Activated CD4-positive, CD25-positive, alpha-beta regulatory T cell (primary cell): ENCODE measurements at places on chromosomes 5 and 9.

GRCh38 chr5:125481506-125482465 is 735.3 kb upstream of the ZNF608 start:
- no peak for DNase-seq

GRCh38 chr9:120909904-120910303 is 16.7 kb downstream of the TRAF1 start:
- no peak for DNase-seq

GRCh38 chr5:10856683-10857337 is 95.8 kb upstream of the DAP start:
- no peak for DNase-seq

DNA sequence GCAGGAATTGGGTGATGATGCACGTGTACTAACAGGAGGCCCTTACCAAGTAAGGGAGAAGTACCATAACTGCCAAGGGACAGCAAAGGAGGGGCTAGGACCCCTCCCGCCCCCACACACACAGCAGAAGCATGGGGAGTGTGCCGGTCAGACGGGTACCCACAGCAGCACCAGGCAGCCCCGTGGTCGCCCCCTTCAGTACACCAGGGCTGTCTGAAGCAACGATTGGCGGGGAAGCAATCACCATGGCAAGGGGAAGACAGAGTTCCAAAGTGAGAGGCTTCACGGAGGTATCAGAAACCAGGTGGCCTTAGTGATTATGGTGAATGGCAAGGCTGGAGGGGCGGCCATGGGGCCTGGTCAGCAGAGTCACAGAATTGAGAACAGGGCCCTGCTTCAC is 72.2 kb downstream of the CAMSAP1 start:
- no peak for DNase-seq

DNA sequence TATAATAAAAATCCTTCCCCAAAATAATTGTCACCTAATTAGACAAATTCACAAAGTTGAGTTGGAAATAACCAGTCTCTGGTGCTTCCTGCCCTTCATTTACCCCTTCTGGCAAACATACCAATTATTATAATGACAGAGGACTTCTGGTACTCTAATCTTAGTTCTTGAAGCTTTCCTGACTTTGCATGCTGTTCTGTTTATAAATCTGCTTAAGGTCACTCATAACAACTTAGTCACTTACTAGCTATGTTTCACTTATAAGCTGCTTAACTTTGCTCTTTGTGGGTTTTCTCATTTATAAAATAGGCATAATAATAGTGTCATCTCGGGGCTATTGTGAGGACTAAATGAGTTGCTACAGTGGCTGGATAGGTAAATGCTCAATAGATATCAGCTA is 446.5 kb downstream of the EFNA5 start:
- DNase-seq: no peak

DNA sequence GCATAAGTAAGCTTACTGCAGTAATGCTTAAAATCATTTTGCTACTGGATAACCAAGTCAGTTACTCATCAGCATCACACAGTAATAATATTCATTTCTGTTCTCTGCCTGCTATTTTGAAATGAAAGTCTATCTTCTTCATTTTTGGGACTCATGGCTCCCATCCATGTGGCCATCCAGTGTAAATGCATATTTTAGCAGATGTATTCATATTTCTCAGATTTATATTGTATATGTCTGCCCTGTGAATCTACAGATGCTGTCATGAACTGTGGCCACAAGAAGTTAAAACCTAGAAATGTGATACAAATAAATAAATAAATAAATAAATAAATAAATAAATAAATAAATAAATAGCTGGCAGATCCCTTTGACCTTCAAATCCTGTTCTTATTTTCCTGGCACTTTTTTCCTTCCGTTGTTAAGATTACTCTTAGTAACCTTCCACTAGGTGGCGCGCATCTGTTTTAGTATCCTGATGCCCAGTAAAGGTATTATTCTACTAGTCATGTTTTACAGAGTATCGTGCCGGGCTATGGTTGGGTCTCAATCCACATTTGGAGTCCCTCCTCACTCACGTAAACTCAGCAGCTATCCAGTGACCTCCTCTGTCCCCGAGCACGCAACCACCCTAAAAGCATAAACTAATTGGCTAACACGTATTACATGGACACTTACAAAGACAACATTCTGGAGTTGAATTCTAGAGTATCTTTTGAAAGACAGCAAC is 79.2 kb upstream of the IL7R start:
- peak; percentile 45 for DNase-seq

DNA sequence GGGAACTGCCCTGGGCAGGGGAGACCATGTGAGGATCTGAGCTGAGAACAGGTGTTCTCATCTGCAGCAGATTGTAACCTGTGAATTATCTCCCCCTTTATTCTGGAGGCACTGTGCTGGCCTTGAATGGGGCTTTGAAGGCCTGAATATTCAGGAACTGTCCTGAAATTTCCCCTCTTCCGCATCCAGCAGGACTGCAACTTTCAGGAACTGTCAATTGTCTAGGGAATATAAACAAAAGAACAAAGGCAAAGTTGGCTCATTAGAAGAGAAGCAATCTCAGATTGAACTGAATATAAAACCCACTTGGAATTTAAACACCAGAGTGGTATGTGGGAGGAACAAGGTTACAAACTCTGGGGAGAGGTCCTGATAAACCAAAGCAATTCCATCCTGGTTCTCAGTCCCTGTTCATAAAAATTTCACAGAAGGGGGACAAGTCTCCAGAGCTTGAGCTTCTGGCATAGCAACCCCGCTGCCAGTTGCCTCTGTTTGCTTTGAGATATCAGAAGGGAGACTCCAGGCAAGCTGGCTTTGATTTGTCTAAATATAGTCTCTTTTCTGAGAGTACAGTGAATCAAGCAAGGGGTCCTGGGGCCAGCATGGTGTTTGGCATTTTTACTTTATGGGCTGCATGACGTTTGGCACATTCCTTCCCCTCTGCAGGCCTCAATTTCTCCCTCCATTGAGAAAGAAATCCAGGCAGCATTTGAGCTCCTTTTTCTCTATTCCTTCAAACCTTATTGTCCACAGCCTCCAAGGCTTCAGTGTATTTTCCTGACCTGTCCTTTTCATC is 47.5 kb downstream of the ADRB2 start:
- no peak for DNase-seq

DNA sequence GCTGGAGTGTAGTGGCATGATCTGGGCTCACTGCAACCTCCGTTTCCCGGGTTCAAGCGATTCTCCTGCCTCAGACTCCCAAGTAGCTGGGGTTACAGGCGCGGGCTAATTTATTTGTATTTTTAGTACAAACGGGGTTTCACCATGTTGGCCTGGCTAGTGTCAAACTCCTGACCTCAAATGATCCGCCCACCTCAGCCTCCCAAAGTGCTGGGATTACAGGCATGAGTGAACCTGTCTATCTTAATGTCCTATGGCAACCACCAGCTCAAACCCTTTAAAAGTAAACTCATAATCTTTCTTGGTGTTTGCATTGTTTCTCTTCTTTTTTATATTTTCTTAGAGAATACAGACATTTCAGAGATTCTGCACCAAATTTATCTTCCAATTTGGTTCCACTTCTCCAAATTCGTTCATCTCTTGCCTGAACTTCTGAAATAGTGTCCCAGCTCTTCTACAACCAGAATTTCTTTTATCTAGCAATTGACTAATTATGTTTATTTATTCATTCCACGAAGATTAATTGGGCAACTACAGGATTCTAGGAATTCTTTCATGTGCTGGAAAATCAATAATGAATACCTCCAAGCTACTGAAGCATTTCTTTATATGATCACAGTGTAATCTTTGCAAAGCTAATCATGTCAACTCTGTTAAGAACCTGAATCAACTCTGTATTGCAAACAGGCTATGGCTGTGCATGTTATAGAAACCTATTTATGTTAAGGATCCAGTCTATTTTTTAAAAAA is 60.0 kb upstream of the TYRP1 start:
- no peak for DNase-seq

DNA sequence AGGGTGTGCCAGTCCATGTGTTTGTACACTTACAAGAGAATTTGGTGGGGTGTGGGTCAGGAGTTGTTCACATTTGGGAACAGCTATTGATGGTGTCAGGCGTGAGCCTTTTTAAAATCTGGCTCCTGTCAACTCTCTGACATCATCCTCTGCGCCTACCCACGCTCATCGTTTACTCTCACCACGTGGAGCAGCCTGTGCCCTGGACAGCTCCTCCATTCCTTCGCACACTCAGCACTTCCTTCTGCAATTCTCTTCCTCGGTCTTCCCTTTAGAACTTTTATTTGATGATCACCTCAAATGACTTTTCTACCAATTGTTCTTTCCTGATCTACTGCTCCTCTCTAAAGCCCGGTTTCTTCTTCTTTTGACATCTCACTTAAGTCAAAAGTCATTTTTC is 42.1 kb upstream of the GNAQ start:
- no peak for DNase-seq

DNA sequence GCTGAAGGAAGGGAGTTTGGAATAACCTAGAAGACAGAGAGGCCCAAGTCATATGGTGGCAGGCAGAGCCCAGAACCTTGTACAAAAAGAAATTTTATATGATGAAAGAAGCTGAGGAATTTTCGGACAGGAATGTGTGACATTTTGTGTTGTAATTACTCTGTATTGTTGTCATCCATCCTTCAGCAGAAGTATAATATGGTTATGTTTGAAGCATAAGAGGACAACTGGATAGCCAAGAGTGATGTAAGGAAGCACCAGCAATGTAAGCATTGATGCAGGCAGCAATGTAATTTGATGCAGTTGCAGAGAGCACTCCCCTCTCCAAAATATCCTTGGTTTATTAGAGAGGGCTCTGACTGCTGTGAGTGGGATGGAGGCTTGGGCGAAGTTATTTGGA is 19.1 kb upstream of the SNX2 start:
- DNase-seq: no peak

DNA sequence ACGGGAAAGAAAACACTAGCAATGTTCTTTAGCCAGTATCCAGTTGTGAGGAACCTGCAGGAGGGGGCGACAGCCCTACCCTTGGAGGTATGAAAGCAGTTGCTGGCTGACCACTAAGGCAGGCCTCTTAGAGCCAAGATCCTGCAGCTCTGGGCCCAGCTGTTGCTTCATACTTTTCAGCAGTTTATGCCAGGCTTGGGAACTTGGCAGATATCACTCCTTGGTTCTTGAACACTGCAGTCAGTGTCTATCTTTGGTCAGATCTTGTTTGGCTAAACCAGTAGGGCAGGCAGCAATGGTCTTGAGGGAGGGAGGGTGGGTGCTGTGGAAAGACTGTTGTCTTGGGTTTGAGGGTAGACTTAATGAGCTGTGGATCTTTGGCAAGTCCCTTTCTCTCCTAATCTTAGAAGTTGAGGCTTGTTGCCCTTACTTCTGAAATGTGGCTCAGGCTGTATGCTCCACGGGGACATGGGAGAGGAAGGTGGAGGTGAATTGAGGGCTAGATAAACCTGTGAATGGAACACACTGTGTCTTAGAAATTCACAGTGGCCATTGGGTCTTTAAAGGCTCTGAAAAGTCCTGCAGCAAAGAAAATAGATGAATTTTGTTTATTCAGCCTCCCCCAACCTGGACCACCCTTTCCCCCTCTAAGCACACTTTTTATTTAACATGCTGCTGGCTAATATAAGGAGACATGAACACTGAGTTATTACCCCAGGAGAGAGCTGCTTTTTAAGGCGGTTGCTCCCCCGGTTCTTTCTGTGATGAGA is 37.5 kb downstream of the ZNF618 start:
- no peak for DNase-seq

DNA sequence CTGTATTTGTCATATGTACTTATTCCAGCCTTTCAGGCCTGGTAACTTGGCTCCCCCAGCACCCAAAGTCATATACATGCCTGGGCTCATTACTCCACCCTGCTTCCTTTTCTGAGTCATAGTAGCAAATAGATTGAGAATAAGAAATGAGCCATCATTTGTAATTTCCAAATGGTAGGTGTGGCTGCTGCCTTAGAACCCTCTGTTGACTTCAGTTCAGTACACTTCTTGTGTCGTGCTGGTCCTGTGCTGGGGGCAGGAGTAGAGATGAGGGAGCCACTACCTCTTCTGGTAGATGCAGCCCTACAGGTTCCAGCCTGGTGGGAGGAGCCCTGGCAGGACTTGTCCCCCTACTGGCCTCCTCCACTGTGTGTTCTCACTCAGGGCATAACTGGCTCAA is 11.1 kb downstream of the GM2A start:
- DNase-seq: no peak

GRCh38 chr5:124920909-124921666 is 174.6 kb upstream of the ZNF608 start:
- DNase-seq: no peak

DNA sequence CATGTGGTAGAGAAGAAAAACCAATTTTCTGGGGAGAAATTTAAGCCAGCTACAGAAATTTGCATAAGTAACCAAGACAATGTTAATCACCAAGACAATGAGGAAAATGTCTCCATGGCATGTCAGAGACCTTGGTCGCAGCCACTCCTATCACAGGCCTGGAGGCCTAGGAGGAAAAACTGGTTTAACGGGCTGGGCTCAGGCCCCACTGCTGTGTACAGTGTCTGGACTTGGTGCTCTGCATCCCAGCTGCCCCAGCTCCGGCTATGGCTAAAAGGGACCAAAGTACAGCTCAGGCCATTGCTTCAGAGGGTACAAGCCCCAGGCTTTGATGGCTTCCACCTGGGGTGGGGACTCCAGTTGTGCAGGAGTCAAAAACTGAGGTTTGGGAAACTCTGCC is 1075.1 kb upstream of the CDH18 start:
- DNase-seq: no peak

GRCh38 chr5:60533789-60534188 is 166.2 kb downstream of the DEPDC1B start:
- no peak for DNase-seq

DNA sequence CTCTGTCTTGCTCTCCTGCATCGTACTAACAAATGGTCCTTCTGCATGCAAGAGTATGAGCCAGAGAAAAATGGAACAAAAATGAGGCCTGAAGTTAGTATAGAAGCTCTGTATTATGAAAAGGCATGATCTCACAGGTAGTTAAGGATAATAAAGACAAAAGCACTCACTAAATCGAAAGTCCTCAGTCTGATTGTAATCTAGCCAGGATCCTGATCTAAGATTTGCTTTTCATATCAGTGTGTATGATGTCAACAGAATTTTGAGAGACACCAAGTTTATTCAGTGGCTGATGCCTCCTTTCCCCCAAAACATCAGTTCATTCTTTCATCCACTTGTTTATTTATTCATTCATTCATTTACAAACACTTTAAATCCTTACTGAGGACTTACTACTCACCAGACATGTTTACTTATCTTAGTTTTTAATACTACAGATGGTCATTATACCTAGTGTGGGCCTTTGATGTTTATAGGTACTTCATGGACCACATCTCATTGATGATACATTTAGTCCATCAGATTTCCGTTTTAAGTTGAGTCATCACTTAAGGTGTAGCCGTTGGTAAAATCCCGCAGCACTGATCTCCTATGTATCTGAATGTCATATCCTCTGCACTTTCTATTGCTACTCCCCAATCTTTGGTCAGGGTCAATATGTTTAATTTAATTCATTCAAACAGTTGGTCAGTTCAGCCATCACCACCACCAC is 105.2 kb upstream of the DHFR start:
- no peak for DNase-seq
